Adipocyte (in vitro differentiated cells): ENCODE measurements at places on chromosomes 11 and 22.

DNA sequence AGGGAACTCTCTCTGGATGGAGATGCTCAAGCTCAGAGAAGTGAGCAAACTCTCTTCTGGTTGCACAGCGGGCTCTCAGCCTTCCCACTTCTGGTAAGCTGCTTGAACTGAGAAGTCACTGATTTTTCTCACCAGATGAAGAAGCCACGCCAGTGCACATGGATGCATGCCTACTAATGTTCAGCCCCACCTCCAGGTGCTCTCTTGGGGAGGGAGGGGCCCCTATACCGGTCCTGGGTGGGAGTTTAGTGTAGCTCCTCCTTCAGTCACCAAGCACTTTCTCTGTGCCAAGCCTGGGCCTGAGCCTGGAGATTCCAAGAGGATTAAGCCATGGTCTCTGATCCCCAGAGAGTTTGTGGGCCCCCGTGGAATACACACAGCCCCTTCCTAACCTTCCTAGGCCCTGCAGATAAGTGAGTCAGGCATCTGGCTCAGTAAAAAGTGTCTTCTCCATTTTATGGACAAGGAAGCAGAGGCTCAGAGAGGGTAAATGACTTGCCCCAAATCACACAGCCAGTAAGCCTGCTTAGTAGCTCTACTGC is 142.2 kb downstream of the ST3GAL4 start:
- DNase-seq = no peak

GRCh38 chr11:65553301-65554001 is 4.7 kb downstream of the LTBP3 start:
- no peak for DNase-seq

GRCh38 chr11:44563711-44564110 is 1.8 kb upstream of the CD82 start:
- peak; percentile 48 for DNase-seq

GRCh38 chr11:119062779-119063178 is 4.8 kb upstream of the VPS11 start:
- DNase-seq = peak; percentile 69

DNA sequence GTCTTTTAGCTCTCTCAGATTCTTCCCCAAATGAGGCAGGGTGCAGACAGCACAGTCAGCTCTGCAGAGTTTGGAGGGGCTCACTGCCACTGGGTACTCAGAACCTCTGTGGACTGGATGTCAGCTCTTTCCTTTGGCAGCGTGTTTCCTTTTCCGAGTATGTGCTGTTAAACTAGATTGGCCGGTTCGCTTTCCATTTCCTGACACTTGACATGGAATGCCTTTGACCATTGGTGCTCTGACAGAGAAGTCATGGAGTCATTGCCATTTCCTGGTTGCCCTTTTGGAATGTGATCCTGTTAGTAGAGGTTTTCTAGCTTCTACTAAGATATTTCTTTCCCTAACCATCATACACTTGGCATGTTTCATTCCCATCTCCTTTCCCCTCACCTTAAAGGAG is 86.7 kb downstream of the SWAP70 start:
- no peak for DNase-seq

DNA sequence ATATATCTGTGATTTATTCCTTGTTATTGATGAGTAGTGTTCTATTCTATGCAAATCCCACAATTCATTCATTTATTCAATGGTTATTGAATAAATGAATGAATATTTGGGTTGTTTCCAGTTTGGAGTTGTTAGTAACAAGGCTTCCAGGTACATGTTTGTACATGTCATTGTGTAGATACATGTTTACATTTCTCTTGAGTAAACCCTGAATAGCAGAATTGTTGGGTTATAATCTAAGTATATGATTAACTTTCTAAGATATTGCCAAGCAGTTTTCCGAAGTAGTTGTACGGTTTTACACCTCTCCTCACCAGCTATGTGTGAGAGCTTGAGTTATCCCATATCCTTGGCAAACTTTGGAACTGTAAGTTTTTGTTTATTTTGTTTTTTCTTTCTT is 18.5 kb upstream of the OR8G1 start:
- no peak for DNase-seq

- peak; percentile 8 for DNase-seq
Observed at GRCh38 chr22:48089601-48090331, 1327.3 kb downstream of the TBC1D22A start.

- DNase-seq = no peak
Observed at GRCh38 chr11:17416492-17416891, 28.0 kb upstream of the KCNJ11 start.

- peak; percentile 95 for DNase-seq
Observed at GRCh38 chr11:73335204-73335923, 27.3 kb downstream of the ARHGEF17 start.

- DNase-seq = no peak
Observed at GRCh38 chr11:116678887-116679286, 93.9 kb downstream of the BUD13 start.

GRCh38 chr22:42892156-42892555 is 35.1 kb upstream of the ARFGAP3 start:
- DNase-seq = no peak

DNA sequence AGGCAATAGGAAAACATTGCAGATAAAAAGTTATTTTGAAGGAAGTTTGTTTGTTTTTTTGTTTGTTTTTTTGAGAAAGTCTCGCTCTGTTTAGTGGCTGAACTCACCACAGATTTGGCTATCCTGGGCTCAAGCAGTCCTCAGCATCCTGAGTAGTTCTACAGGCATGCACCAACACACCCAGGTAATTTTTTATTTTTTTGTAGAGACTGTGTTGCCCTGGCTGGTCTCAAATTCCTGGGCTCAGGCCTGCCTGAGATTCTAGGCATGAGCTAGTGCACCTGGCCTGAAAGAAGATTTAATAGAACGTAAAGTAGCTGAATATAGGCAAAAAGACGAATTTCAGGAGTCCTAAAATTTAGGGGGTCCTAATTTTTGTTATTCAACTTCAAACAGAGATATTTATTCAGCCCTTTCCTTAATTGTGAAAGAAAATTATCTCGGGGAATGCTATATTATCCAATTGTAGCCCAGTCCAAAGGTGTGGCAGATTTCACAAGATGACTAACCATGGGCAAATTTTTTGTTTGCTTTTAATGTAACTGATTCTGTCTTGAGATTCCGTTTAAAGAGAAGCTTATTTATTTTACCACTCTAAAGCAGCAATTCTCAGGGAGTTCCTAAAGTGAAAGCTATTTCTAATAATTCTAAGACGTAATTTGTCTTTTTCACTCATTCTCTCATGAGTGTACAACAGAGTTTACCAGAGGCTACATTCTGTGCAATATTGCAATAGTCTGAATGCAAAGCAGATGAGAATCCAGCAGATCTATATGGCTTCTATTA is 940 bp downstream of the IL18 start:
- peak; percentile 54 for DNase-seq

DNA sequence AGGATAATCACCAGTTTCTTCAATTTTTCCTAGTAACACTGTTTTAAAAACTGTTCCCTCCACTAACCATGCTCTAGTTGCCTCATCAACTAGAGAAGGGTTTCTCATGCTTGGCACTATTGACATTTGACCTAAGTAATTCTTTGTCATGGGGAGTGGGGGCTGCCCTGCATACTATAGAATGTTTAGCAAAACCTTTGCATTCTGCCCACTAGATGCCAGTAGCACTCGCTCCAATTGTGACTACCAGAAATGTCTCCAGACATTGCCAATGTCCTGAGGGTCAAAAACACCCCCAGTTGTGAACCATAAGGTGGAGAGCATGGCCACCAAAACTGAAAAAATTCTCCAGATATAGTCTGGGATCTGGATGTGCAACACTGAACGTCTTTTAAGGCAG is 27.6 kb upstream of the BMAL1 start:
- DNase-seq = peak; percentile 29

GRCh38 chr11:65434667-65435410 is 12.2 kb downstream of the NEAT1 start:
- DNase-seq = peak; percentile 14

- peak; percentile 94 for DNase-seq
Observed at GRCh38 chr11:66744485-66745355, 15.7 kb upstream of the SPTBN2 start.

DNA sequence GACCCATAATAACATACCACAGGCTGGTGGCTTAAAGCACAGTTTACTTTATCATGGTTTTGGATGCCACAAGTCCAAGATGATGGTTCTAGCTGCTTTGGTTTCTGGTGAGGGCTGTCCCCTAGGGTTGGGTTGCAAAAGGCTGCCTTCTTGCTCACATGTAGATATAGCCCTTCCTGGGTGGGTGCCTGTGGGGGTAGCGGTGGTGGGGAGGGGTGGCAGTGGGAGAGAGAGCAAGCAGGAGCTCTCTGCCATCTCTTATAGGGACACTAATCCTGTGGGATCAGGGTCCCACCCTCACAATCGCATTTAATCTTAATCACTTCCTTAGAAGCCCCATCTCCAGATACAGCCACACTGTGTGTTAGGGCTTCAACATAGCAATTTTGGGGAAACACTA is 245.0 kb downstream of the TBC1D22A start:
- no peak for DNase-seq
